ENCODE measurements at places on chromosomes 12 and 14.

DNA sequence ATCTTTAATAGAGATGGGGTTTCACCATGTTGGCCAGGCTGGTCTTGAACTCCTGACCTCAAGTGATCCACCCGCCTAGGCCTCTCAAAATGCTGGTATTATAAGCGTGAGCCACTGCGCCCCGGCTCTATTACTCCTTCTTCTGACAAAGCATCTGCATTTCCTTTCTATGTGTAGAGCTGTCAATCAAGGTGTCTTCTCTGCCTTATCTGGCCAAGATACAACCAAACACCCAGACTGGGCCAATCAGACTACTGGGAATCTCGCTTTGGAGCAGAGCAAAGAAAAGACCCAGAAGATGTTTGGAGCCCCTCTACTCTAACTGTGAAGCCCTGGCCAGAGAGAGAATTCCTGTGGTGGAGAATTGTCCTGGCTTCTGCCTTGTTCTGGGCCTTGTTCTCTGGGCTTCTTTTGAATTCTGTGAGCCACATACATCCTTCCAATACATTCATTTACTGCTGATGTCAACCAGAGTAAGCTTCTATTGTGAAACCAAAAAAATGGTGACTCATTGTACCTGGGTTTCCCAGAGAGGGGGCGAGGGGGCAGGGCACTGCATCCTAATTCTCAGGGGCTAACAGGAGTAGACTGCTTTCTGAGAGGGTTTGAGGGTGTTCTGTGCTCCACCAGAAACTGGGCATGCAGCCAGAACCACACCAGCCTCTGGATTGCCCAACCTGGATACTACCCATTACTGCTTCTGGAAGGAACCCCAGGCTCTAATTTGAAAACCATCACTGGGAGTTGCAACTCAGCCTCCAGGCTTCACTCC is 18.8 kb upstream of the FLVCR2 start:
- no peak for DNase-seq

- no peak for DNase-seq
Measured at GRCh38 chr14:67416810-67417209, 4.8 kb upstream of the PLEK2 start.

DNA sequence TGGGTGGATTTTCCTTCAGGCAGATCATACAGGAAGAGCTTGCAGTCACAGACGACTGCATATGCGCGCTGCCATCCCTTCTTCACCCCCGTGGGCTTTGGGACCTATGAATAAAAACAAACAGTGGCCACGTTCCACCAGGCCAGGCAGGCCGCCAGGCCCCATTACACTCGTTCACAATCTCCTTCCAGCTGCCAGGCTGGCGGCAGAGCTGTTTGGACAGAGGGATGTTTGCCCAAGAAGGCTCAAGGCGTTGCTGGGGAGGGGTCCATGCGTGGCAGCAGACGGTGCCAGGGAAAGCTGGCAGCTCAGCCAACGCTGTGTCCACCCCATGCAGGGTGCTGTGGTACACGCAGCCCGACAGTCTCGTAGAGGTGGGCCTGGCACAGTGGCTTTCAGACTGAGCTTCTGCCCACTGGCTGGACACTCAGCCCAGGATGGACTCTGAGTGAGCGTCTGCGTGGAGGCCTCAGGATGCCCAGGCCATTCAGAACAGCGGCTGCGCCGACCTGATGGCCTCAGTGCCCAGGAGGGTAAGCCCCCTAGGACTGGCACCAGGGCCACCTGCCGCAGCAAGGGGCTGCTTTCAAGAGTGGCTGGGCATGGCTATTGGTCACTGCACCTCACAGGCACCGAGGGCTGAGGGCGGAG is 27.5 kb downstream of the AMN start:
- no peak for DNase-seq

DNA sequence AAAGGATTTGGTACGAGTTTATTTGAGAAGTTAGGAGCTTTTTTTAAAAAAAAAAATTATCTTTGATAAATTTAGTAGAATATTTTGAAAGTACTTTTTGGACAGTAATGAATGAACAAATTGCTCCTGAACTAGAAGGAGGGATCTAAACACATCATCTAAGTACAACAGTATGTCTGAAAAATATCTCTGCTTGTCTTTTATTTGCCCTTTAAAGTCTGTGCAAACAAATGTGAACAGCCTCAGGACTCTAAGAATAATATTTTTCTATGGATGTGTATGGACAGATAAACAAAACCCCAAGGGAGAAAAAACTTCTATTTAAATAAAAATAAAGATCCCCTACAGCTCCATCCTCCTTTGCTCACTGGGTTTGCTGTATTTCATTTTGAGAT is 19.5 kb downstream of the FBXL14 start:
- no peak for DNase-seq

DNA sequence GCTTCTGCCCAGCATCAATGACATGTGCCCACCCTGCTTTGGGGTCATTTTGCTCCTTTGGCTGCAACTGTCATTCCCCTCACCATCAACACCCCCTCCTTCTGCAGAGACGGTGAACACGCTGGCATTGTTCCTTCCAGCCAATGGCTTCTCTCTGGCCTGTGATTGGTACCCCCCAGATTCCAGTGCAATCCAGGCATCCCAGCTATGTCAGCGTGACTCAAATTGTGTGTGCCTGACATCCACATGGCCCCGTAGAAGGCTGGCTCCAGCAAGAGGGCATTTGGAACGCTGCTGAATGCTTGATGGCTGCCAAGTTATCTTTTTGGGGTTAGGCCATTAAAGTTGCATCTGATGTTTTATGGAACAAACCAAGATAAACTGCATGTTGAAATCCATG is 21.0 kb upstream of the CCND2 start:
- no peak for DNase-seq

GRCh38 chr14:101972126-101972866 is 7.9 kb downstream of the DYNC1H1 start:
- DNase-seq = peak; percentile 65

GRCh38 chr14:30260833-30261607 is 297.9 kb upstream of the G2E3 start:
- no peak for DNase-seq

DNA sequence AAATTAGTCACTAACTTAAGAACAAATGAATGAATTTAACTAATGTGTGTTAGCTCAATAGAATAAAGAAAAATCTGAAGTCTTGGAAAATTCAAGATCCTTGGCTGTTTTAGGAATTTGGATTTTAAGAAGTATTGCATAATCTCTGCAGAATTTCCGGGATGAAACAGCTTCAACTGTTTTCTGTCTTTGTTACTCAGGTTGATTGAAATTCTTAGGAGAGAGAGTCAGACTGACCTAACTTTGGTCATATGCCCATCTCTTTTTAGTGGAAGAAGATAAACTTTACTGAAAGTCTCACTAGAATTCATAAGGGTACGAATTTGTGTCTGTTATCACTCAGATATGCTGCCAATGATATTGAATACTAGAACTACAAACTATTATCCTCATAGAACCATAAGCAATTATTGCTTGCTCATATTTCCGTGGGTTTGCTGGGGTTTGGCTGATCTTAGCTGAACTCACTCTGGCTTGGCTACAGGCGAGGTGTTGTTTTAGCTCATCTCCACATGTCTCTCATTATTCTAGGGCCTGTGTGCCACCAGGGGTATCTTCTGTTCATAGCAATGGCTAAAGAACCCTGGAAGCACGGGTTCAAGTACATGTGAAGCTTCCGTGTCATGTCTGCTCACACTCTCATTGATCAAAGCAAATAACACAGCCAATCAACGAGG is 257.4 kb upstream of the NOVA1 start:
- no peak for DNase-seq

- no peak for DNase-seq
Measured at GRCh38 chr12:1515010-1515409, 79.4 kb downstream of the FBXL14 start.

DNA sequence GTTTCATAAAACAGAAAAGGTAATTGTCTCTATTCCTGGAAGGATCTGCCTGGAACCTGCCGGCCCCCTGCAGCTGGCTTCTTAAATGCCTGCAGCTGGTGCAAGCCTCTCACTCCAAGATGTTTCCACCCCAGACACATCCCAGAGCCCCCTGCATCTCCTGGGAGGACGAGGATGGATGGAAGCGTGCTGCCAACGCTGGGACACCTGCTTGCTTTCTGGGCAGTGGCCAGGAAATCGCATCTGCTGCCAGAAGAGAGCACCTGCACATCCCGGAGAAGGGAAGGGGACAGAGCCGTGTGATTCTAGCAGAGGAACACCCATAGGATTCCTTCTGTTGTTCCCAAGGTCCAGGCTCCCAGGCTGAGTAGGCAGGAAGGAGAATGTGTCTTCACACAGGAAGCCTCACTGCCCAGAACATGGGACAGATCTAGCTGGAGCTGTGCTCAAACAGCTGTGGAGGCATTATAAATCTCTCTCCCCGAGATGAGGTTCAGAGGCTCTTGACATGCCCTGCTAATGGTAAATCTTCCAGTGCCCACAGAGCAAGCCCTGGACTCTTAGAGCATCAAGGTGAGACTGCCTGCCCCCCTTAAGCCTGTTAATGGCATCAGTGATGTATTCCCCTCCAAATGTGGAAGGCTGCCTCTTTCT is 138.8 kb upstream of the MAP1LC3B2 start:
- DNase-seq = no peak

- no peak for DNase-seq
Measured at GRCh38 chr12:131232036-131232435, 278.3 kb downstream of the ADGRD1 start.

- no peak for DNase-seq
Measured at GRCh38 chr14:87043667-87044200, 949.2 kb downstream of the GALC start.
